CD4-positive, alpha-beta T cell (primary cell): ENCODE measurements at places on chromosomes 13 and 19.

DNA sequence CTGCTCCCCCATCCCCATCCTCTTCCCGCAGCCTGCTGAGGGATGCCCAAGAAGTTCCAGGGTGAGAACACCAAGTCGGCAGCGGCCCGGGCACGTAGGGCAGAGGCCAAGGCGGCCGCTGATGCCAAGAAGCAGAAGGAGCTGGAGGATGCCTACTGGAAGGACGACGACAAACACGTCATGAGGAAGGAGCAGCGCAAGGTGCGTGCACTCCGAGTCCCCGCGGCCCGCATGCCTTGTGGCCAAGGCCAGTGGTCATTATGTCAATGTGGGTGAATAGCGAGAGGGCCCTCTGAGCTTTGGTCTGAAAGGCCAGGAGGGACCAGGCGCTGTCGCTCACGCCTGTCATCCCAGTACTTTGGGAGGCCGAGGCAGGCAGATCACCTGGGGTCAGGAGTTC lies 3.6 kb downstream of the CCDC124 start:
- DNase-seq = no peak

DNA sequence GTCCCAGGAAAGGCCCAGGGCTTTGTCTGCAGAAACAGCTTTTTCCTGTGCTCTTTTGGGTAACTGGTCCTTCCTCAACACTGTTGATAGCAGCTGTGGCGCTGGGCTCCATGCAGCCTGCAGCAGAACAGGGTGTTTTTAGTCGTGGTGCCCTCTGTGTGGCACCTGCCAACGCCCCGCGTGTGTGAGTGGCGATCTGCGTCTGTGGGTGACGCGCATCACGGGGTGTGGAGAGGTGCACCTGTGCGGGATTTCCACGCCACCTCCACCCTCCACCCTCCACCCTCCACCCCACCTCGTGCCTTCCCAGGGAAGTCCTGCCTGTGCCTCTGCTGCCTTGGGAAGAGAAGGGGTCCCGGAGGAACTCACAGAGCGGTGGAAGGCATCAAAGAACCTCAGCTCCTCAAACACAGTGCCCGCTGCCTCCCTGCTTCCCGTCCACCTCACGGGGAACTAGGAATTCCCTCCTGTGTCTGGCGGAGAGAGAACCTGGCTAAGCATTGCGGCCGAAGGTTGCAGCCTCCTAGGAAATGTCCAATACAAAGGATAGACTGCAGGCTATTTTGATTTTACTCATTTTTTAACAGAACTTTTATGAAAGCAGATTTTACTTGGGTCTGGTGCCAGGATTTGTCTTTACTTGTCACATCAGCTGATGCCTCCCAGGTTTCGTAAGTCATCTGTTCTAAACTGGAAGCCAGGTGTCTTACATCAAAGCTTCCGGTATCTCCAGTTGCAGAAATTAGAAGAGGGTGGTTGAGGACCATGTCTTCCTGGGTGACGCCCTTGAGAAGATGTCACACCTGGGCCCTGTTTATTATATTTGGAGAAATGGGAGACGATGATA lies 84.0 kb downstream of the ATP11A start:
- DNase-seq = no peak

DNA sequence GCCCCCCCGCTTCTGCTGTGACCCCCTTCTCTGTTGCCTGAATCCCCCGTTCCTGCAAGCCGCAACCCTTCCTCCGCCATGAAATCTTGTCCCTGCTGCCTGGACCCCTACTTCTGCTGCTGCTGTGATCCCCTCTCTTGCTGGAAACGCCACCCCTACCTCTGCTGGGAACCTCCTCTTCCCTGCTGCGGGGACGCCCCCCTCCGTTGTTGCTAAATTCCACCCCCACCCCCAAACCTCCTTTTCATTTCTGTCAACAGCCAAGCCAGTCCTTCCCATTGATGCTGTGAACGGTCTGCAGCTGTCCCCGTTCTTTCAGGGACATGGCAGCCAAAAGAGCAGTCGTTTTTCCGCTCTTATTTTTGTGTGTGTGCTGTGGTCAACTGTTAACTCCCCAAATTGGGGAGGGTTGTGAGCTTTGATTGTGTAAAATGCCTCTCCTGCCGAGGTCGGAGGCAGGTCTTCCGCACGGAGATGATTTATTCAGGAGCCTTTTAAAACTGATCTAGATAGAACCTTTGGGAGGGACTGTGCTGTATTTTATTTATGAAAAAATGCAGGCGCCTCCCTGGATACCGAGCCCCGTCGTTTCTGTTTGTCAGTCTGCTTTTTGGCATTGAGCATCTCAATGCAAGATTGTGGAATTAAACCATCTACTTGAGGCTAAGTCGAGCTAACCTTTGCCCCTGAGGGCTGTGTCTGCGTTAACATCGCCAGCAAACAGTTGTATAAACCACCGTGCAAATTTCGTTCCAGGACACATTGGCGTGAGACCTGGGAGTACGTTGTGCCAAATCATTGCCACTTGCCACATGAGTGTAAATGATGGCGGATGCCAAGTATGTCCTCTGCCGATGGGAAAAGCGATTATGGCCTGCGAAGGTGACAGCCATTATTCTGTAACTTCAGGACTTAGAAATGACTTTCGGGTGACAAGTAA lies 27.9 kb upstream of the NDUFS7 start:
- no peak for DNase-seq

GRCh38 chr13:83881140-83881684 lies 1.1 kb downstream of the SLITRK1 start:
- DNase-seq = no peak

DNA sequence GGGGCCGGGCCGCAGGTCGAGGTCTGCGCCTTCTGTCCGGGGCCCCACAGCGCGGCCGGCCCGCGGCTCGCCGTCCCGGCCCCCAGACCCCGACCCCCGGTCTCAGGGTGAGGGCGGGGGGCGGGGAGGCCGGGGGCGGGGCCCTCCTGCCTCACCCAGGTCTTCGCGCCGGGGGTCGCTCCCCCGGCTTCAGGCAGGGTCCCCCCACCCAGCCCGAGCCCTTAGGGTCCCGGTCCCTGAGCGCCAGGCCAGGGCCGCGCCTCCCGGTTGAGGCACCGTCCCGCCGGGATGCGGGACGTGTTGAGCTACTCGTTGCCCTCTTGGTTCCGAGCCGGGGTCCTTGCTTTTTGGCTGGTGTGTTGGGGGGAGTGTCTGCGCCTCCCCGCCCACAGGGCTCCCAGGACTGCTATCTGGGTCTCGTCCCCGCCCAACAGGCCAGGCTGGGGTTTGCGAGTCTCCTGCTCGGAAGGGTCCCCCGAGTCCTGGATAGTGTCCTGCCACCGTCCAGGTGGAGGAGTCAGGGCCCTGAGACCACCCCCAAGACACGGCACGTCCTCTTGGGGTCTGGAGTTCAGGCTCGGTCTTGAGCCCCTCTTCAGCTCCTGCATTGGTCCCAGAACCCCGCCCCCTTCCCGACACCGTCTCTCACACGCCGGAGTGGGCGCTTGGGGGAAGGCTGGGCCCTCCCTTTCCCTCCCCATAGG lies 452 bp downstream of the PIAS4 start:
- no peak for DNase-seq
